Fibroblast of skin of right biceps (primary cell): ENCODE measurements at places on chromosomes 7 and 10.

GRCh38 chr7:93307131-93307660 lies 75.0 kb downstream of the VPS50 start:
- DNase-seq: peak; percentile 78

- peak; percentile 54 for DNase-seq
Observed at GRCh38 chr10:10394933-10395658, 622.6 kb upstream of the CELF2 start.

DNA sequence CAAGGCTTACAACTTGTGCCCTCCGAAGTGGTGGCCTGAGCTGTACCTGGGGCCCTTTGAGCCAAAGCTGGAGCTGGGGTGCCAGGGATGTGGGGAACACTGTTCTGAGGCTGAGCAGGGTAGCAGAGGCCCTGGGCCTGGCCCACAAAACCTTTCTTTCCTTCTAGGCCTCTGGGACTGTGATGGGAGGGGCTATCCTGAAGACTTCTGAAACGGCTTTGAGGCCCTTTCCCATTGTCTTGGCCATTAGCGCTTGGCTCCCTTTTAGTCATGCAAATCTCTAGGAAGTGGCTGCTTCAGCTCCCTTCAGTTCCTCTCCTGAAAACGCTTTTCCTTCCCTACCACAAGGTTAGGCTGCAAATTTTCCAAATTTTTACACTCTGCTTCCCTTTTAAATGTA lies 16.8 kb upstream of the CRYGN start:
- DNase-seq: no peak

DNA sequence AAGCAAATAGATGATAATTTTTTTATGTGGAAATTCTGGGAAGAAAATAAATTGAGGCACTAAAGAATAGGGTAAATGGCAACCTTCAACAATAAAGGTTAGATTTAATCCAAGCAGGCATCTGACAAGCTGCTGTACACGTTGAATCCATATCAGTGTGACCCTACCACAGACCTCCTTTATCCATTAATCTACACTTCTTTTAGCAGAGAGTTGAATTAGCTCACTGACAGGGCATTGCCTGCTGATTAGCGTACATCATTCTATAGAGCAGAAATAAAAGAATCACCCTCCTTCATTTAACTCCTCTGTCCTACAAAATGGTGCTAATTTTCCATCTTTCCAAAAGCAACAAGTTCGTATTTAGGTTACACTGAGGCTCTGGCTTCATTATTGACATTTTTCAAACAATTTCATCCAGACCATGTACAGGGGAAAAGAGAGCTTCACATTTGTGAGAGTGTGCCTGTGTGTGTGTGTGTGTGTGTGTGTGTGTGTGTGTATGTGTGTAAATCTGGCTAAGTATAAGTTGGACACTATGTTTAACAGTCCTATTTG lies 356.0 kb downstream of the TFEC start:
- DNase-seq: no peak

- DNase-seq: no peak
Observed at GRCh38 chr7:46153951-46154787, 233.1 kb upstream of the IGFBP3 start.

- DNase-seq: peak; percentile 93
Observed at GRCh38 chr10:27742195-27743011, 3.2 kb downstream of the MKX start.
